ENCODE measurements at places on chromosomes 7 and 10.

DNA sequence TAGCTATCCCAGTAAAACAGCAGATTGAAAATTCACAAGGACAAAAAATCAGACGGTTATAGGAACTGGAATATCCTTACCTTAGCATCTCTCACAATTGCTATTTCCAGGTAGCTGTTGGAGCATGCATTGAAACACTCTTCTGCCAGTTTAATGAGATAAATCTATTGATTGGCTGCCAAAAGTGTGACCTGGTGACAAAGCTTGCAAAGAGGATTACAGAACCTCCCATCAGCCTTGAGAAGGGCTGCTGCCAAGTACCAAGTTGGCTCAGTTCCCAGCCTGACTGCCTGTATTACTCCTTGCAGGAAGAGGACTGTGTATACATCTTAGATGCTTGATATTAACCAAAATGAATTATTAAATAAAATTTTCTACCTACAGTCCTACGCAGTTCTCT lies 5.1 kb downstream of the PRLHR start:
- DNase-seq, result no peak

DNA sequence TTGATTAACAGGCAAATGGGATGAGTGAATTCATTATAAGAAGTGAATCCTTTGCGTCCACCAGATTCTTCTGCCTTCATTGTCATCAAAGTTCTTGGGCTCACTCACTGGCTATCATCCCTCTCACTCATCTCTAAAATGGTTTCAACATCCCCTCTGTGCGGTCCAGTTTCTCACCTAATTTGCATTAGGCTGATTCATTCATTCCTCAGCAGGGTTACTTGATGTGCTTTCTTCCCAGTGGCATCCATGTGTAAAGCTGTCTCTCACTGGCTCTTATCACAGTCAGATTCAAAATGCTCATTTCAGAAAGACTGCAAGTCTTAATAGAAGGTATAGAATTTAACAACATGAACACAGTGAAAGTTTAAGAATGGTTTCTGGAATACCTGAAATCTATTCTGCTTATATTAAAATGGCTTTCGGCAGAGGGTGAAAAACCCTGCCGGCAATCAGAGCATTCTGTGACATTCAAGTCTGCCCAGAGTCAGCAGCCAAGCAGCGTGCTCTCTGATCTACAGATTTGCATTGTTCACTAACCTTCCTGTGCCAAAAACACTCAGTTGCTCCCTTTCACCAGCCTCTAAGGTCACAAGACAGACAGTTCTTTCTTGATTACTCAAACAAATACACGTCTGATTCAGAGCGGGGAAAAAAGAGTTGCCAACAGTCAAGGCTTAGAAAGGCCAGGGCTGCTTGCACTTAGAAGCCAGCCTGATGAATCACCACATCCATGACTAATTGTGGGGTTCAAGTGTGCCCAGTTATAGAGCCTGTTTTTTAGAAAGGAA lies 106.7 kb downstream of the TES start:
- DNase-seq, result peak; percentile 99

DNA sequence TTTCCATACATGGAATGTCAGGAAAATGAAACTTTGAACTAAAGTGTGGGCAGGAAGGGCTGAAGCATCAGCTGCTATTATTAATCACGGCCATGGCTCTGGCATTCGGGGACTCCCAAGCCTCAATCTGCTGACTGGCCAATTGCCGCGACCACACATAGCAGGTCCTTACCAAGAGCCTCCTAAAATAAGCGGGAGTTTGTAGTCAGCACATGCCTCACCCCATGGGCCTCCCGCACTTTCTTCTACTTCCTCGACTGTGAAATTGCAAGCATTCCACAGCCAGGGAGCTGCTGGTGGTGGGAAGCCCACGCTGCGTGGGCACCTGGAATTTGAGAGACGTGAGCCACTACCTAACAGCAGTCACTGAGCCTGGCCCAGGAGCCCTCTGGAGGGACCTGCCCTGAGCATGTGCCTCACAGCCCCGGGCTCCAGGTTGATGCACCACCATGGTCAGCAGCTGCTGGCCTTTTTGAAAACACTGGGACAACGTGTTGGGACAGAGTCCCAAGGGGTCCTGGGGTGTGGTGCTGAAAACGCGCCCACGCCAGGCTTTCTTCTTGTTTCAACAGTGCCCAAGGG lies 211.4 kb downstream of the TNS3 start:
- DNase-seq, result no peak

DNA sequence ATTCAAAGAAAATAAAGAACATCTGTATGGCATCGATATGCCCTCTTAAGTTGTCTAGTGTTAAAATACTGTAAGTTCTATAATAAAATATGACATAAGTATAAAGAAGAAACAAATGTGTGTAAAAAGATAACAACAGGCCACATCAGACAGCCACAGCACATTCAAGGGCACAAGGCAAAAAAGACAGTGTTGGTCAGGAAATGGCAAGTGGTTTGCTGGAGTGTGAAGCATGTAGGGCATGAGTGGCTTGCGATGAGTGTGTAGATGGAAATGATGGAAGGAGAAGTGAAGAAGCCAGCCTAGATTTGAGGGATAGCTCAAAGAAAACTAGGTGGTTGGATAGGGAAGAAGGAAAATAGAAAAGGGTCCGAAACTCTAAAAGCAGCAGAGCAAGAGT lies 341.6 kb downstream of the CRPPA start:
- no peak for DNase-seq

- no peak for DNase-seq
Observed at GRCh38 chr7:140249036-140249806, 72.4 kb upstream of the KDM7A start.
